ENCODE measurements at places on chromosomes 6 and 20. TPM values are rescaled to one million over a fixed set of nuclear protein-coding genes. Genes with fewer than 3 reads are reported as not detected.

The TFAP2B gene
- total RNA-seq = not detected

The BPIFB1 gene
- total RNA-seq = not detected

The FRK gene
- total RNA-seq = 7.3 TPM

The ZNF391 gene
- total RNA-seq = 5.0 TPM

The ELOVL2 gene
- not detected for total RNA-seq

The FOXS1 gene
- total RNA-seq = not detected

The ECT2L gene
- total RNA-seq = not detected

The E2F1 gene
- 74.7 TPM for total RNA-seq

The LHFPL5 gene
- total RNA-seq = not detected

The RHAG gene
- not detected for total RNA-seq

The MCHR2 gene
- total RNA-seq = not detected

The FERMT1 gene
- total RNA-seq = 34.7 TPM

The PLAGL1 gene
- 0.70 TPM for total RNA-seq

All from Caco-2 (cell line).